Vagina (tissue), 2 donors: ENCODE measurements at places on chromosomes 2 and 18. TPM values are rescaled to one million over a fixed set of nuclear protein-coding genes. Genes with fewer than 3 reads are reported as not detected.

The SELENOI gene
- total RNA-seq = 33.4 TPM

GRCh38 chr2:124283096-124283495, 258.0 kb downstream of the CNTNAP5 start:
- H3K36me3 ChIP-seq = no peaks in the 10 kb centered on the region
- no peaks in the 10 kb centered on the region for H3K4me1 ChIP-seq
- H3K27ac ChIP-seq = no peak overlapping the region
- H3K27me3 ChIP-seq = no peaks in the 10 kb centered on the region
- DNase-seq = no peak

- DNase-seq = no peak
- no peaks in the 10 kb centered on the region for H3K36me3 ChIP-seq
- H3K27me3 ChIP-seq = no peaks in the 10 kb centered on the region
- H3K27ac ChIP-seq = no peak overlapping the region
- H3K4me3 ChIP-seq = no peak overlapping the region
- no peaks in the 10 kb centered on the region for H3K4me1 ChIP-seq
Observed at GRCh38 chr18:25423267-25423666, 71.3 kb upstream of the ZNF521 start.

GRCh38 chr2:183416753-183417152, 292.5 kb downstream of the NUP35 start:
- no peak overlapping the region for H3K27ac ChIP-seq
- no peaks in the 10 kb centered on the region for H3K27me3 ChIP-seq
- no peaks in the 10 kb centered on the region for H3K4me1 ChIP-seq
- no peak overlapping the region for H3K4me3 ChIP-seq
- no peaks in the 10 kb centered on the region for H3K36me3 ChIP-seq
- no peak for DNase-seq

The VIT gene
- total RNA-seq = 56.5 TPM

The HOXD8 gene
- total RNA-seq = 10.3 TPM

GRCh38 chr2:215407061-215407460, 28.8 kb downstream of the FN1 start:
- H3K36me3 ChIP-seq = no peaks in the 10 kb centered on the region
- H3K4me3 ChIP-seq = no peak overlapping the region
- H3K27me3 ChIP-seq = no peaks in the 10 kb centered on the region
